ENCODE measurements at places on chromosomes 1 and 21.

DNA sequence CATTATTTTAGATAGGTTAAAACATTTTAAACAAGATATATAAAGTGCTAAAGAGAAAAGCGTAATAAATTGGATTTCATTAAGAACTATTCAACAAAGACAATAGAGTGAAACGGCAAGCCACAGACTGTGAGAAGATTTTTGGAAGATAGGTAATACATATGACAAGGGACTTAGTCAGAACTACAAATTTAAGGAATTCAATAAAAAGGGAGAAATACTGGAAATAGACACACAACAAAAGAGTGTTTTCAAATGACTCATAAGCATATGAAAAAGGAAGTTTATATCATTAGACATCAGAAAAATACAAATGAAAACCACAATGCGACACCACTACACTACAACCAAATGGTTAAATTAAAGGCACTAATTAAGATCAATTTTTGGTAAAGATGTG lies 90.5 kb downstream of the GDAP2 start:
- no peak for DNase-seq

DNA sequence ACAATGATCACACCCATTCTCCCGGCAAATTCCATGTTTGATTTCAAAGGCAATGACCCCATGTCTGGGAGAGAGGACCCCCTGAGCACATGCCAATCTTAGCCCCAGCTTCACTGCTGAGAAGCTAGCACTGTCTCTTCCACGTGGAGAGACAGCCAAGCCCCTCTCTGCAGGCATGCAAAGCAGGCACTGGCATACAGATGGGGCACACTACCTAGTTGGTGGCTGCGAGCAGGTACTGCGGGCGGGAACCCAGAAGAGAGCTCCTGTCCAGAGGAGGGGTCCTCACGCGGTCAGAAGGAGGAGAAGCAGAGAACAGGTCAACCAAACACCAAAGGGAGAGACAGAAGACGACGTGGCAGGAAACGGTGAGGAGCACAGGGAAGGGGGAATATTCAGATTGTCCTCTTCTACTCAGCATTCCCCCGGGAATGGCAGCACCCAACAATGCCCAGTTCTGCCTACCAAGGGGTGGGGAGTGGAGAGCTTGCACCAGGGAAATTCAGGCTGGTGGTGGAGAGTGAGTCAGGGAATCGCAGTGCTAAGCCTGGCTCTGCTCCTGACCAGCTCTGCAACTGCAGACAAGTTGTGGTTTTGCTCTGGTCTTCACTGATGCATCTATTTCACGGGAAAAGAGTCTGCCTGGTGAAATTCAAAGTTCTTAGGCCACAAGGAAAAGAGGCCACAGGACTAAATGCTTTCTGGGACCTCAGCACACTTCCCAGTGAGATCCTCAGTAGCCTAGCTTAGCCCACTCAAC lies 48.1 kb upstream of the GOLT1A start:
- no peak for DNase-seq

GRCh38 chr1:215776336-215776735 lies 209.2 kb downstream of the KCTD3 start:
- DNase-seq, result no peak

- DNase-seq, result peak; percentile 30
Observed at GRCh38 chr1:197557302-197557701, 218.0 kb downstream of the DENND1B start.

- DNase-seq, result peak; percentile 54
Observed at GRCh38 chr1:2585318-2586092, 1.1 kb upstream of the PRXL2B start.

GRCh38 chr1:77018311-77018710 lies 151.0 kb downstream of the ST6GALNAC5 start:
- no peak for DNase-seq

Data from cardiac muscle cell (in vitro differentiated cells and primary cell).